ENCODE measurements at places on chromosomes 16 and 17. TPM values are rescaled to one million over a fixed set of nuclear protein-coding genes. Genes with fewer than 3 reads are reported as not detected.

SPOP gene
- 59.6 TPM for total RNA-seq

ZG16B gene
- total RNA-seq = 8.6 TPM

MAP2K3 gene
- total RNA-seq = 149 TPM

PIK3R6 gene
- 9.8 TPM for total RNA-seq

C16orf54 gene
- 18.0 TPM for total RNA-seq

HS3ST2 gene
- total RNA-seq = not detected

DLX4 gene
- not detected for total RNA-seq
